LHCN-M2 (cell line): ENCODE measurements at places on chromosomes 2 and 18. TPM values are rescaled to one million over a fixed set of nuclear protein-coding genes. Genes with fewer than 3 reads are reported as not detected.

SF3B1 gene
- total RNA-seq: 208 and 277 TPM in 2 replicates

PLGLB2 gene
- 0.57 and 1.2 TPM in 2 replicates for total RNA-seq

RIT2 gene
- not detected in 2 replicates for total RNA-seq

NAPG gene
- 38.0 and 40.8 TPM in 2 replicates for total RNA-seq

USP40 gene
- 28.5 and 30.0 TPM in 2 replicates for total RNA-seq

MAP3K19 gene
- not detected in 2 replicates for total RNA-seq

ANKRD30BL gene
- not detected in 2 replicates for total RNA-seq

TMEM17 gene
- 2.5 and 2.8 TPM in 2 replicates for total RNA-seq

PROKR1 gene
- not detected in 2 replicates for total RNA-seq

ADD2 gene
- total RNA-seq: not detected in 2 replicates

LCT gene
- 0.06 TPM in 1 of 2 replicates, not detected in the other for total RNA-seq

PLEKHH2 gene
- total RNA-seq: 1.1 and 2.8 TPM in 2 replicates

UBXN4 gene
- total RNA-seq: 44.1 and 56.4 TPM in 2 replicates

EML6 gene
- 0.32 and 0.34 TPM in 2 replicates for total RNA-seq

SNRNP200 gene
- 35.3 and 44.3 TPM in 2 replicates for total RNA-seq

DIS3L2 gene
- 12.5 and 19.9 TPM in 2 replicates for total RNA-seq

LYG2 gene
- total RNA-seq: not detected in 2 replicates

DSG2 gene
- under 0.01 TPM in 2 replicates for total RNA-seq

MAPK4 gene
- not detected in 2 replicates for total RNA-seq

PLCD4 gene
- 6.6 and 9.5 TPM in 2 replicates for total RNA-seq

VWA3B gene
- total RNA-seq: not detected in 2 replicates

DSEL gene
- total RNA-seq: 157 and 164 TPM in 2 replicates

SLC4A5 gene
- total RNA-seq: 0.11 TPM in 1 of 2 replicates, not detected in the other

HAUS1 gene
- total RNA-seq: 42.1 and 87.1 TPM in 2 replicates

HOXD12 gene
- not detected in 2 replicates for total RNA-seq

LYPD6 gene
- total RNA-seq: 14.0 and 16.6 TPM in 2 replicates

PHOSPHO2 gene
- total RNA-seq: 2.1 TPM in 2 replicates

SUCLG1 gene
- 49.6 and 52.5 TPM in 2 replicates for total RNA-seq

ANKRD62 gene
- total RNA-seq: not detected in 2 replicates

EMX1 gene
- not detected in 2 replicates for total RNA-seq
